ENCODE measurements at places on chromosomes 12 and 14.

DNA sequence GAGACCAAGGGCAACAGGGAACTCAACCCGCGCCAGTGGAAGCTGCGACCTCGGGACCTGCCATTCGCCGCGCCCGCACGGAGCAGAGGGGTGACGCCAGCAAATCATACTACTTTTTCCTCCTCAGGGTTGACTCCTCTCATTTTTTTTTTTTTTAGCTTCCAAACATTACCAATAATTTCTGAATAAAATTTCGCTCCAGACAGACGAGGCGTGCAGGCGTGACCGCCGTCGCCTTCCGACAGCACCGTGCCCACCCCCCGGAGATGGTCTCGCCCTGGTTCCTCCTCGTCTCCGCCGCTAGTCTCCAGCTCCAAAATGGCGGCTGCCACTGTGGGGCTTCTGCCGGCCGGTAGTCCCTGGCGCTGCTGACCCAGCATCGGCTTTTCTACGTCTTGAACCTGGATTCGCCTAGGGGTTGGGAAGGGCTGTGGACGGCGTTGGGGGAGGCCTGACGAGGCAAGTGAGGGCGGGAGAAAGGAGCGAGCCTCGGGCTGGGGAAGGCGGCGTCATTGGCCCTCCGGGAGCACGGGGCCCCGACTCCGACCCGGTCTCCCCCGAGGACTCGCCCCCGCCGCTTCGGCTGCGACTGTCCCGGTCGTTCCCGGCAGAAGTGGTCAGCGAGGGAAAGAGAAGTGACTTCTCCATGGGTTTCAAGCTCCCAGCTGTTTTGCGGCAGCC, at the start of the genes CPSF2 and NDUFB1:
TSS of gene CPSF2 (plus strand) at position 300 of the 681 bp plus-strand sequence. CDS start 9,016 bp downstream, outside the sequence.
TSS of gene NDUFB1 (minus strand) at position 37 of the 681 bp plus-strand sequence. CDS start 4,069 bp downstream, outside the sequence.
- peak; percentile 86 for DNase-seq

GRCh38 chr12:101654442-101654841, 43.0 kb upstream of the CHPT1 start:
- no peak for DNase-seq

DNA sequence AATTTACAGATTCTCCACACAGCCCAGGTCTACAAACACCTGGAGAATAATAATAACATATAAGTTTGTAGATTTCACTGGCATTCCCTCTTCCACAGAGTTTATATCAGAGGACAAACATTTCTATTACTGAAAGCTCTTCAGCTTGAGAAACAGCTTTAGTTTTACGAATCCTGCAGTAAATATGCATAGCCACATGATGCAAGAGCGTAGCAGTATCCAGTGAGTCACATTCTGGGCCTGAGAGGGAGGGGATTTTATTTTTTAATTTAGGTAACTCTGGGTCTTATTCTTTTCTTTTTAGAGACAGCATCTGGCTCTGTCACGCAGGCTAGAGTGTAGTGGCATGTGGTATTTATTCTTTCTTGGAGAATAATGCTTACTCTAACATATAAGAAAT, 1002.8 kb downstream of the TRHDE start:
- no peak for DNase-seq

DNA sequence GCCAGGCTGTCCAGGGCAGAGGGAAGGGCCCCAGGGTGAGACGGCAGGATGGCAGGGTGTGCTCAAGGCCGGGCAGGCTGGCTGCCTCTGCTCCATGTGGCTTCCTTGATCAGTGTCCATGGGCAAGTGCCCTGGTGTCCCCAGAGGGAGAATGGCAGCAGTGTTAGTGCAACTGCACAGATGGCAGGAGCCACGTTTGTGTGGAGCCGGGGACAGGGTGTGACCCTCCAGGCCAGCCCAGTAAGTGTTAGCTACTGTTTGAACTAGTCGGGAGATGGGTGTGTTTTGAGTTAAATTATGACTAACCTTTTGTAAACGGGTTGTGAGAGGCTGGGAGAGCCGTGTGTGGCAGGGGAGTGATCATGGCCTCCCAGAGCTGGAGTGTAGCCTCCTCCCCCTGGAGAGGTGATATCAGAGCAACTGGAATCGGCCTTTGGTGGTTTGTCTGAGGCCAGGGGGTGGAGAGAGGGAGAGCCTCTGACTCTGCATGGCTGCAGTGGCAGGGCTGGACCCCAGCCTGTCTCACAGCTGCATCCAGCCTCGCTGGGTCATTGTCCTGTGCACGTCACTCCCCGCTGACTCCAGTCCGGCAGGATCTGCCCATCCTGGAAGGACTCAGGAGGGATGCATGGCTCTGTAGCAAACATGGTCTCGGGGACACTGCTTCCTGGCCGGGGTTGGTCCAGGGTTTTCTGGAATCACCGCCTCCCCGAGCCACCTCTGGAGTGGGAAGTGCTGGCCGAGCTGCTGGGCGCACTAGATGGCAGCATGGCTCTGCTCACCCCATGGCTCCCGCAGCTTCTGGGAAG, 27.8 kb downstream of the AACS start:
- DNase-seq, result no peak

GRCh38 chr12:124862768-124863415, 772 bp downstream of the SCARB1 start:
- DNase-seq, result peak; percentile 38

Measured in inflammatory macrophage treated with lipopolysaccharide for 1 hour (primary cell).